ENCODE measurements at places on chromosomes 3 and 15. TPM values are rescaled to one million over a fixed set of nuclear protein-coding genes. Genes with fewer than 3 reads are reported as not detected.

GRCh38 chr3:107684431-107684925 lies 161.7 kb downstream of the BBX start:
- DNase-seq, result peak; percentile 27

DNA sequence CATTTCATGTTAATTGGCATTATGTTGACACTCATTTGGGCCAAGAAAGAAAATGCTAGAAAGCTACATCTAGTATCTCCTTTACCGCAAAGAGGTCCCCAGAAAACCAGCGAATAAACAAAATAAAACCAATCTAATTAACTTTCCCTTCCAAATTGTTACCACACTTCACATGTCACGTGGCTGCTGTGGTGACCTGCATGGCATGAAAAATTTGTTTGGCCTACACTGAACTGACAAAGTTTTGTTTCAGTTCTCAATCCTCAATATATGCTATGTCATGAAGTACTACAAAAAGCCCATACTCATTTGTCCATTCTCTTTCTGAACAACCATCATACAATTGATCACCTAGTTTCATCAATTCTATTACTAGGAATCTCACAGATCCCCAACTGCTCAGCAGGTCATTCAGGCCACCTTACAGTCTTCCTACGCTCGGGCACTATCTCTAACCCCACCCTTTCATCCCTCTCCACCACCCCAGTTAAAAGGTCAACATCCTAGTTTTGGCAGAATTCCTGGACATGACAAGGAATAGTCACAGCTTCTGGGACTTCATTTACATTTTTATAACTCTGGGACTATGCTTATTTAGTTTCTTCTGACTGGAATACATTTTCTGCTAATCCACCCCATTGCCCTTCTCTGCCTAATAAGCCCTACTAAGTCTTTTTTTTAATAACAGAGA lies 480.4 kb downstream of the IGSF11 start:
- DNase-seq, result no peak

- no peak for DNase-seq
These were observed at the start of gene CCDC9B for GRCh38 chr15:40340740-40341400. Gene CCDC9B, minus strand, starts transcription at chr15:40340939. Its CDS starts 120 bp downstream, at chr15:40340819.

DNA sequence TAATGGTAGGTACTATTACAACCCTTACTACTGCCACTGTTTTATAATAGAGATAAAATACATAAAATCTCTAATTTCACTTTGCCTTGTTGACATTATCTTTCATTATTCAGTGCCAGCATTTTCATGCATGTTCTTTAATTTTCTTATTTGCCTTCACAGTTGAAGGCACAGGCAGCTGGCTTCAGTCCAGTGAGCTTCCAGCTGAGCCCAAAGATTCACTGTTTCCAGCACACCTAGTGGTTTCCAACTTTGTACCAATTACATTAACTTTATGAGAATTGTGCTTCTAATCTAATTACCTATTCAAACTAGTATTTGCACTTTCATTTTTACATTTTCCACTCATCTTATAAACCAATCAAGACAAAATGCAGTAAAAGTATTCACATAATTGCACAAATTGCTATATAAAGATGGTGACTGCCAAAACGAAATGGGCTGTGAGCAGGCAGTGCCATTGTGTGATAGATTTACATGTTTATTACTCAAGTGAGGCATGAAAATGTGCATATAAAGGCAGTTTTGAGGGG lies 228.3 kb downstream of the MFSD1 start:
- DNase-seq, result no peak

GOLGA8A gene
- 262 TPM for total RNA-seq

FRMD4B gene
- 8.2 TPM for total RNA-seq

Data from activated CD4-positive, alpha-beta T cell treated with anti-CD3 and anti-CD28 coated beads, Interleukin-2, amount 10 ng/mL, durations not matched to agents 7 days and 5 days (primary cell).